ENCODE measurements at places on chromosomes 7 and 10.
A peak's percentile ranks its signal among the peaks of the same experiment; 100 is the strongest.

DNA sequence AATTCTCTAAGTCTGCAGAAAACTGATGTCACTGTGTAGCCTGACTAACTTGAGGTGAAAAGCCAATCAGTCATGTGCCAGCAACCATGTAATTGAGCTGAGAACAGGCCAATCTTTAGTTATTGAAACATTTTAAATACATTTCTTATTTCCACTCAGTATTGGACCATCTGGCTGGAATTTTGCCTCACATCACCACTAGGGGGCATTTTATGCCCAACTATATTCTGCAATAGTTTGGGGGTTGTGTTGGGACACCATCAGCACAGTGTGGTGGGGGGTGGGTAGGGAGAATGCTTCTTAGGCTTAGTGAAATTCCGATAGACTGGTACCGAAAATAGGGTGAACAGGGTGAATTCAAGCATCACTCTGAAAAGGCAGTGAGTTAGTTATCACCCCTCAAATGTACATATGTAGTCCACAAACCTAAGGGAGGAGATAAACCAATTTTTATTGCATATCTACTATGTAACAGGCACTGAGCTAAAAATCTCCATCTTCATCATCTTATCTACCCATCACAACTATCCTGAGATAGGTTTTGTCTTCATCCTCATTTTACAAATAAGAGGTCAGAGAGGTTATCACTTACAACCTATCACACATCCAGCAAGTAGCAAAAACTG is 17.8 kb downstream of the NPSR1 start:
- peak; percentile 44 for DNase-seq

DNA sequence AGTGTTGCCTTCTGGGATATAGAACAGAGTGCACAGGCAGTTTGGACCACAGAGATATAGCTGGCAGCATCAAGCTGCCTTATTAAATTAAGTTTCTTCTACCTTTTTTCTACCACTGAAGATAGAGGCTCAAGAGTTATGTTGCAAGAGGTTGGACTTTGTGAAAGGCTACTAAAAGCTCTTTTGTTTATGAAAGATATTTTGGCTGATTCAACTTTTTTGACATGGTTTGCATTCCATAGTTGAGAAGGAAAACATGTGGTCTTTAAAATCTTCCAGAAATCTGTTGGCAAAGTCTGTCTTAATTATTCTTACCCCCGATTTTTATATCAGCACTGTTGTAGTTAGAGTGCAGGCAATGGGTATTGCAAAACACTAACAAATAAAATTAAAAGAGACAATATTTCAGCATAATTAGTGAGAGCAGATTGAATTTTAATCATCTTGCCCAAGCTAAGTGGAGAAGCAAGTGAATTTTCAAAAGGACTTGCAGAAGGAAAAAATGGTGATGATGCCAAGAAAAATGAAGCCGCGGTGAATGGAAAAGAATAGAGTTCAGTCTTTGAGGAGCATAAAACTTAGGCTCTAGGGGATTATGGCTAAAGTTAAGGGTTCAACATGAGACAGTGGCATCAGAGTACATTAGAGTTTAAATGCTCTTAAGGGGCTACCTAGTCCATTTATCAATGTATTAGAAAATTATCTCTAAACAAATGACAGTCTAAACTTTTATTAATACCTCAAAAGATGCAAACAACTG is 450.9 kb upstream of the CNTNAP2 start:
- no peak for DNase-seq

DNA sequence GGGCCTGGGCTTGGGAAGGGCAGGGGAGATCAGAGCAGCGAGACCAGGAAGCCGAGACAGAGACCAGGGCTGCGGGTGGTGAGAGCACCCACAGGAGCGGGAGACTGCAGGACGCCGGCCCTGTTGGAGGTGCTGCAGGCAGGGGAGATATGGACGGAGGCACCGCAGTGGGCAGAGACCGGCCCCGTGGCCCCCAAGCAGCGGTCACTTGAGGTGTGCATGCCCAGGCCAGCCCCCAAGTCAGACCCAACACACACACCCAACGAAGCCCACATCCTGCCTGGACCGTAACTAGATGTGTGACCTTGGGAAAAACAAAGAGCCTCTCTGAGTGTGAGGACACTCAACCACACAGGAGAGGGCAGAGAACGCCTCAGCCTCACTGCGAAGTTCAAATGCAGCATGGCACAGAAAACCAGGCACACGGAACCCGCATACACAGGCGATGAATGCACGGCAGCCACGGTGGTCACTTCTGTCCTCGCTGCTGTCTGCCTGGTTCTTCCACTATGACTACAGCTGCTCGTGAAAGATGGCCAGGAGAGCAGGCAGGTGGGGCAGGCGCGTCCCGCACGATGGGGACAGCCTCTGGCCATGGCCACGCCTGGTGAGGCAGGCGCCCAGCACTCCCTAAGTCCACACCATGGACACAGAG is 214.7 kb downstream of the MAD1L1 start:
- no peak for DNase-seq

DNA sequence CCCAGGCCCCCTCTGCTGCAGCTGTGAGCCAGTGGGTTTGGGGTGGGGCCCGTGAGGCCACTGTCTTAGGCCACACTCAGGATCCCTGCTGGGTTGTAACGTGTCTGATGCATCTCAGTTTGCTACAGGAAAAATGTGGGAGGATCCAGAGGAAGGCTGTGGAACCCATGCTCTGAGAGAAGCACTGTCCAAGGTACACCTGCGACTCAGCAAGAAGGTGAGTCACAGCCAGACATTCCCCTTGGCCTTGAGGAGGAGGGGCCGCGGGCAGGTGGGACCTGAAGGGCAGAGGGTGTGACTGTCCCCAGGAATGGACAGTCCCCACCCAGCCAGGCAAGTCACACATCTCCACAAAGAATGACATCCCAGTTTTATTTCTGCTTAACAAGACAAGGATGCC is 27.8 kb upstream of the C10orf120 start:
- DNase-seq: no peak

DNA sequence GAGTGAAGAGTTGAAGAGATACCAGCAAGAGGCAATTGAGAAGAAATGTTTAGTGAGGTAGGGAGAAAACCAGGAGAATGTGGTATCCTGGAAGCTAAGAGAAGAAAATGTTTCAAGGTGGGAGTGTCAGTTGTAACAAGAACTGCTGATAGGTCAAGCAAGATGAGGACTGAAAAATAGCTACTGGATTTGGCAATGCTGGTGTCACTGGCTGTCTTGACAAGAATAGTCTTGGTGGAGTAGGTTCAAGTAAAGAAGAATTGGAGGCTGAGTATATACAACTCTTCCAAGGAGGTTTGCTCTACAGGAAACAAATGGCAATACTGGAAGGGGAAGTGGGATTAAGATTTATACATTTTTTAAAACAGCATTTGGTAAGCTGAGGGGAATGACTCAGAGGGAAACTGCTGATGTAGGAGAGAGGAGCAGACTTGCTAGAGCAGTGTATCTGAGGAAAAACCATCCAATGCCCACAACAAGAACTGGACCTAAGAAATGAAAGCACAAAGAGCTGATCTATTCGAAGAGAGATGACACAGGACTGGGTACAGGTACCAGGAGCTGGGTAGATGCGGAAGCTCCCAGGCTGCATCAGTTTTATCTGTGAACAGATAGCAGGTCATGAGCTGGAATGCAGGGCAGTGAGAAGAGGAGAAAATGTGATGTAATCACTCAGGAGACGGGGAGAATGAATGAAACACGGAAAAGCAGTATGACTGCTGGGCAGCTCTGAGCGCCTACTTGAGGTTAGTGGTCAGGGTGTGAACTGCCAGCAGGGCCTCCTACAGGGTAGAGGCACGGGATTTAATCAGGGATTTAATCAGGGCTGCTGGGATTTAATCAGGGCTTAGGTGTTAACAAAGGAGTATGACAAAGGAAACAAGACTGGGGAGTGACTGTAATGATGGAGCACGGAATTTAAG is 34.5 kb downstream of the FAM25A start:
- peak; percentile 69 for DNase-seq

- DNase-seq: no peak
These were observed 127.4 kb upstream of the FAM20C start for GRCh38 chr7:64916-65341.

- no peak for DNase-seq
These were observed 25.9 kb downstream of the VAX1 start for GRCh38 chr10:117112220-117112619.

DNA sequence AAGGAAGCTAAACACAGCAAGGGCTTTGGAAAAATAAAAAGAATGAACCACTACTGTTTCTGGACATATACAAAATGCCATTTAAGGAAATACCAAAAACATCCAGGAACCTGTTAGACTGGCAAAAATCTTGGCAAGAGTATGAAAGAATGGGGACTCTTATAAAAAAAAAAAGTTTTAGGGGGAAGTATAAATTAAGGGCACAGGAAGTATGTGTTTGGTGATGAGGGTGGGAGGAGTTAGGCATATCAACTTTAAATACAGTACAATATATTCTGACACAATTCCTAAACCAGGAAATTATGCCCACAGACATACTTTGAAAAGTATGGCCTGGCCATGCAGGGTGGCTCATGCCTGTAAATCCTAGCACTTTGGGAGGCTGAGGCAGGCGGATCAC is 74.2 kb downstream of the WAPL start:
- DNase-seq: no peak

GRCh38 chr7:90383861-90384260 is 19.4 kb upstream of the CLDN12 start:
- no peak for DNase-seq

GRCh38 chr7:142784096-142784495 is 13.3 kb downstream of the PRSS2 start:
- DNase-seq: no peak

DNA sequence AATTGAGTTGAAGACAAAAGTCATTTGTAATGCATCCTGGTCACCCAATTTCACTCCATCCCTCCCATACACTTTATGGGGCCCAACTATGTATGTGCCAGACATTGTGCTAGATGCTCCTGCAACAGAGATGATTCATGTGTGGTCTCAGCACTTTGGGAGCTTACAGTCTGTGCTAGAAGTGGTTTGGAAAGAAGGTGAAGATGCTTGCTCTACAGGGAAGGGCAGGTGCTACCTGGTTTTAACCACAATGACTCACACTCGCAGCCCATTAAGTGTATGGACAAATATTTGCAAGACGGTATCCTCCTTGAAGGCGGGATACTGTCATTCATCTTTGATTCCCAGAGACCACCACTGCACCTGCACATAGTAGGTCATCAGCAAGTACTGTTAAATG is 257.6 kb downstream of the OTUD1 start:
- DNase-seq: no peak

DNA sequence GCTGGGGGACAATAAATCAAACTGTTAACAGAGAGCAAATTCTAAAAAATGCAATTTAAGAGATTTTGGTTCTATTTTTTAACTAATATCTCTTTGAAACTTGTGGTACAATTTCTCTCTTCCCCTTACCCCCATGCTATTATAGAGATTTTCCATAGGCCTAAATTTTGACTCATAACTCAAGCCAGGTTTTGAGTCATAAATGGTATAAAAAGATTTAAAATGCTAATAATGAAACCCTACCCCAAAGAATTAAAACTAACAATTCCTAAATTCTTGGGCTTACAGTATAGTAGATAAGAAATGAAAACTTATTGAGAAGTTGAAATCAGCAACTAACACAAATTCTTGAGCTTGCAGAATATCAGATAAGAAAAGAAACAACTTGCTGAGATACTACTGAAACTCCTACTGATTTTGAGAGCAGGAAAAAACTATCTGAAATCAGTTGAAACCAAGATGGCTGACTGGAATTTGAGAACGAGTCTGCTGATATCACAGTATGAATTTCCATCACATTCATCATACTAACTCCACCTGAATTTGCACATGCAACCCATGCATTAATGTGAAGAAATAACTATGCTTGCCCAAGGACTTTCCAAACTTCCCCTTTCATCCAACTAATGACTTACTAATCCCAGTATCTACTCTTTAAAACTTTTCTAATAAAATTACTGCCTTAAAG is 36.3 kb downstream of the POT1 start:
- DNase-seq: peak; percentile 30

DNA sequence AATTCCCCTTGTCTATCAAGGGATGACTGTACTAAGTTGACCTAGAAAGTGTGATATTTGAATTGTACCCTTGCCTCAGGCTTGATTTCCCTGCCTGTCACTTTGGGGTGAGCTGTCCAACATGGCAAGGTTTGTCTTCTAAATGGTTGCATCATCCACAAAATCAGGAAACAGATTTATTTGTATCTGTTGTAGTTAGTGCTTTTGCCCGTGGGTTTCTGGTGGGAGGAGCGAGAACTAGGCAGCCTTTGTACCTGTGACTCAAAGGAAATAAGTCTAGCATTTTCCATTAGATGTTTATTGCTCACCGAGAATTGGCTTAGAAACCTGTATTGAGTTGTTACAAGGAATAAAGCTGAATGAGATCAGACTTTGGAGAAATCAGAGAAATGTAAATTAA is 650.8 kb downstream of the LRMDA start:
- no peak for DNase-seq

GRCh38 chr10:3623746-3624145 is 161.3 kb downstream of the KLF6 start:
- DNase-seq: peak; percentile 3

DNA sequence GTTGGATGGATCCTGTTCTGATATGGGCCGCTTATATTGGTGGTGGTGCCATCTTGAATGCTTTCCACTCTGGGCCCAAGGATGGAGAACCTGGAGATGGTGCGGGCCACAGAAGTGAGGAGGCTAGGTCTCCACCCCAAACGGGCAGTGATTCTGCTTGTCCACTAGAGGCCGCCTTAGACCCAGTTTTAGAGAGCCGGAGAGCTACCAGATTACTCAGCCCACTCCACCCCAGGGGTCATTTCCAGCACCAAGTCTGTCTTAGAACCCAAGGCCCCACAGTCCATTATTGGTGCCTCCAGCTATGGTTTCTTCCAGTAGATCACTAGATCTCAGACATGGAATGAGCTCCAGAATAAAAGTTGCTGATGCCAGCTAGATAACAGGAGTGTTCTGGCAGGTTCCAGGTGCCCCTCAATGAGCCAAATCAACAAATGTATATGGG is 11.8 kb upstream of the CAMK2G start:
- peak; percentile 87 for DNase-seq

DNA sequence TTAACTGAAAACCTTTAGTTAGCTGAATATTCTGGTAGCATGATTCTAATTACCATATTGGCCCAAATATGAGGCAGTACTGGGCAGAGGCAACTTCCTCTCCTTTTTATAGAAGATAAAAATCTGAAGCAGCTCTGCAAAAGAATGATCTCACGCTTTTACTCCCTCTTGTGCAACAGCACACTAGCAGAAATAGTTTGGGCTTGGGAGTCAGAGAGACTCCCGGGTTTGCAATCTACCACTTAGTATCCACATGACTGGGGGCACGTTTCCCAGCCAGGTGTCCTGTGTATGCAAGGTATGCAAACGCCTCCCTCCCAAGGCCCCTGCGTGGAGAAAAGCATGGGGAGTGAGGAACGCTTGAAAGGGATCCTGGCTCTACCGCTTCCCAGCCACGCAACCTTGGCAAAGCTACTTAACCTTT is 47.2 kb upstream of the RHEB start:
- DNase-seq: no peak

- no peak for DNase-seq
These were observed 25.9 kb downstream of the ADAMTS14 start for GRCh38 chr10:70698211-70698610.

GRCh38 chr10:127215866-127216265 is 19.5 kb upstream of the INSYN2A start:
- no peak for DNase-seq

GRCh38 chr7:28230261-28230660 is 49.7 kb upstream of the JAZF1 start:
- no peak for DNase-seq
